ENCODE measurements at places on chromosomes 5 and 9.
A peak's percentile ranks its signal among the peaks of the same experiment; 100 is the strongest.

DNA sequence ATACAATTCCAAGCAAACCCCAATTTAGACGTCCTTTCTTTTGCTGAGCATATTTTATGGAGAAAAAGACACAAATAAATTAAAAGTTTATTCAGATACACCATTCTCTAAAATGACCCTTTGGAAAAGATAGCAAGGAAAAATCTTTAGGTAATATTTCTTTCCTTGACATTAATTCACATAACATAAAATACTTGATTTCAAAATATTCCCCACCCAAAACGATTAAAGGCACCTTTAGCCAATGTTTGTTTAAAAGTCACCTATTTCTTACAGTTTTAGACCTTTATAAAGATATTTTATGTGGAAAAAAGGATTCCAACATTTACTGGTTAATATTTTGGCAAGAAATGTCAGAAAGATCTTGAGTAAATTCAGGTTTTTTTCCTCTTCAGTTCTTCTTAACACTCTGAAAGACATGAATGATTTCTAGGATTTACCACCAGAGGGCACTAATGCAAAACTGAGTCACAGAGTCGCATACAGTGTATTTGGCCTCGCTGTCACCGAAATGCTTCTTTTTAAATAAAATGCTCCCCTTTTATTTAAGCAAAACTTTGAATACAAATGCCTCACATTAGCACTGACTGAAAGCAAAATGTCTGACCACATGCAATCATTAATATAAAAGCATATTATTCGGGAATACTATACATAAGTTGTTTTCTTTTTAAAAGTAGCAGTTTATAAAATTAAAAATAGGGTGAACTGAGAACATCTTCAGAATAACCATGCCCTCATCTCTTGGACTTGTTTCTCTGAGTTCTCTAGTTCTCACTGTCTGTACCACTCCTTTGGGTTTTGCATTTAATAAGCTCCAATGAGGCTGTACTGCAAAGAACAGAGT is 122.5 kb downstream of the SLC1A3 start:
- peak; percentile 49 for DNase-seq

DNA sequence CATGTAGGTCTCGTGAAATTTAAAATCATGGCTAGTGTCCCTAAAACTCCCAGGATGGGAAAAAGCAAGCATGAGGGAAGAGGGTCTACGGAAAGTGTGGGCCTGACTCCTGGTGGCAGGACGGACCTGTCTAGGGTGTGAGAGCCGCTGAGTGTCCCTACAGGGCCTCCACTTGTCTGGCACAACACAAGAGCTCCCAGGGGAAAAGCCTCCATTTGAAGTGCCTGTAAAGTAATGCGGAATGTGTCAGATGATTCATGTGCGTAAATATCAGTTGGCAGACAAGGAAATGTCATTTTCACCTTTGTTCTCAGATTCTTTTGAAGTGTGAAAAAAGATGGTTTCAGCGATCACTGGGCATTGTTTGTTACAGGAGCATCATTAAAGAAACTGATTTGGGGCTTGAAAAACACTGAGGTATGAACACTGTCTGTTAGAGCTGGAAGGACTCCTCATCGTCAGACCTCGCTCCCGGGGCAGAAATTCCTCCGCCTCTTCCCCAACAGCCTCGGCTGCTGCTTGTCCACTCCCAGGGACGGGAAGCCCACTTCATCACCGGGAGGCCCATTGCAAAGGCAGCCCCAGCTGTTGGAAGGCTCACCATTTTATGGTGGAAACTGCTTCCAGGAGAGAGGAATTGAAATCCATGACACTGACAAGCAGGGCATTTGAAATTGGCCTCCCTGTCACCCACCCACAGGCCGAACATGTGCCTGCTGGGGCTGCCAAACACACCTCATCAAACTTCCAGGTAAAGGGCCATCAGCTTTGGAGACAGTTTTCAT is 240.8 kb downstream of the FSTL4 start:
- no peak for DNase-seq

DNA sequence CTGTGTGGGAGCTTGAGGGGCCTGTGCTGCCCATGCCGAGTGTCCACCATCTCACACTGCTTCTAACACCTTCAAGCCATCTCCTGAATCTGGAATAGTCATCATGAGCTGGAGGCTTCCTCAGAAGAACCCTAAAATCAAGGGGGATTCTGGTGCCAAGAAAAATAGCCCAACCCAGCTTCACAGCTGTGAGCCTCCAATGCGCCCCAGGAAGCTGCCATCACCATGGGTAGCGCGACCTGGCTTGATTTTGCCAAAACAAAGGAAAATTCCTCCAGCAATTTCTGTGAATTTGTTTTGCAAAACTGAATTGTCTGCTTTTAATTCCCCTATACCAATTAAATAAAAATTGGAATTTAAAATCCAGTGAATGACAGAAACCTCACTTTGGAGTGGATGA is 6.2 kb upstream of the TIFAB start:
- no peak for DNase-seq

GRCh38 chr9:104786293-104786692 is 22.4 kb downstream of the NIPSNAP3B start:
- DNase-seq = no peak

DNA sequence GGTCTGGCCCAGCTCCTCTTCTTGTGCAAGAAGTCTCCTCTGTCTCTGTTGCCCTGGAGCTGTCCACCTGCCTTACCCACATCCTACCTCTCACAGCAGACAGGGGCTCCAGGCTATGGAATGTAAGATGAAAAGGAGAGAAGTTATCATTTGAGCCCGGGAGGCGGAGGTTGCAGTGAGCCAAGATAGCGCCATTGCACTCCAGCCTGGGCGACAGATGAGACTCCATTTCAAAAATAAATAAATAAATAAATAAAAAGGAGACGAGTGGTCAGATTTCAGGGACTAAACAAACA is 37.5 kb upstream of the DENND4C start:
- no peak for DNase-seq

DNA sequence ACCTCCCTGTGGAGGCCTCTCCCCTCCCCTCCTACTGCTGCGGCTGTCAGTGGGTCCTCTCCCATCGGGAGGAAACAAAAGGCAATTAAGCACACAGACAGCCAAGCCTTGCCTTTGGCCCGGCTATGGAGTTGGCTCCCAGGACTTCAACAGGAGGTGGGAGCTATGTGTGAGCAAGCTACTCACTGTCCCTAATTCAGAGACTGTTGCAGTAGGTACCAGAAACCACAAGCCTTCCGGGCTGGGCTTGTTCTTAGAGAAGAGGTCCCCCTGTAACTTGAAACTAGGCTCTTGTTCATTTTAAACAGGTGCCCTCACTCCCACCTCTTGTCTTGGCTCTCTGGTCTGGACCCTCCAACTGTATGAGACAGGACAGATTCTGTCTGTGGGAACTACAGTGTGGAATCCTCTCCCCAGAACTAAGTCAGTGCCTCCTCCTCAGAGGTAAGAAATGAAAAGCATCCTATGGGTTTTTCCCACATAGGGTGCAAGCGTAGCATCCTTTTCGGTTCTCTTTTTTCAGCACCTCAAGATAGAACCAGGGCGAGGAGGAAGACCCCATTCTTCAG is 561.1 kb downstream of the EBF1 start:
- DNase-seq = no peak

GRCh38 chr5:105573575-105573974 is 2011.0 kb upstream of the NUDT12 start:
- no peak for DNase-seq

DNA sequence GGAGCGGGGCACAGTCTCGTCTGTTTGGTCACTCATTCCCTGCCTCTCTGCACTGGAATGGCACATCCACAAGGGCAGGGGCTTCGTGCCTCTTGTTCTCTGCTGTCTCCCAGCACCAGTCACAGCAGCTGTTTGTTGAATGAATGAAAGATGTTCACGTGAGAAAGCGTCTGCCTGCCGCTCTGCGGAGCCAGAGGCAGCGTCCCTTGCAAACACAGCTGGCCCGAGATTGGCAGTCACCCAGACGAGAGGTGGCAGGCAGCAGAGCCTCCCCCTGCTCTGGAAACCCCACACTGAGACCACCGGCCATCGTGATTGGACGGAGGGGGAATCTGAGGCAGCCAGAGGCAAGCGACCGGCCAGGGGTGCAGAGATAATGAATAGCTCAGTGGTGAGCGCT is 6.0 kb upstream of the FAM163B start:
- DNase-seq = no peak

- DNase-seq = no peak
Observed at GRCh38 chr9:119020730-119021333, 348.4 kb downstream of the BRINP1 start.

DNA sequence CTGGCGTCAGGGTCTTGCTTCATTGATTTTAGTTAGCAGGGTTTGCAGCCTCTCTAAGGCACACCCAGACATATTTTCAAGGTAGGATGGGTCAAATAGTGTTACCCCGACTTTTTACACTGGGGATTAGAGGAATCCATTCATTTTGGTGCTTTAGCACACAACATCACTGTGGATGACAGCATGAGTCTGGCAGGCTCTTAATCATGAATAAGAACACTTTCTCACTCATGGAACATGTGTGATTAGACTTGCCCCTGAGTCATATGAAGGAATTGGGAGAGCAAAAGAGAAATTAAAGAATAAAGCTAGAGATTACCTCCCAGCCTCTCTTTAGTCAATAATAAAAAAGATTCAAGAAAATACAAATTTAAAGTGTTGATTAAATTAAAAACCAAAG is 175.6 kb downstream of the SEMA5A start:
- no peak for DNase-seq

GRCh38 chr5:181260720-181261319 is at the start of gene TRIM52:
TRIM52 (minus strand) TSS chr5:181261143; CDS start chr5:181260813, 330 bp downstream.
- DNase-seq = peak; percentile 72

DNA sequence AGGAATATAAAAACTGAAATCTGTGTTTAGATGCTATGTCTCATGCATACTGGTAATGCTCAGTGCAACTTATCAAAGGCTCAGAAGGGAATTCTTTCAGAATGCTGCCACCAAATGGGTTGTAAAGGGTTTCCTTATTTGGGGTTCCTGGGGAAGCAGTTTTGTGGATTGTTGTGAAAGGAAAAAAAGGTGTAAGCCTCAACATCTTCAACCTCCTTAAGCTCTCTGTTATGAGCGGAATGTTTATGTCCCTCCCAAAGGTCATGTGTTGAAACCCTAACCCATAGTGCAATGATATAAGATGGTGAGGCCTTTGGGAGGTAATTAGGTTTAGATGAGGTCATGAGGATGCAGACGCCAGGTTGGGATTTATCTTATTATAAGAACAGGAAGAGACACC is 41.6 kb downstream of the GNA14 start:
- DNase-seq = no peak

- DNase-seq = no peak
Observed at GRCh38 chr5:137073189-137073588, 425.9 kb downstream of the SPOCK1 start.

DNA sequence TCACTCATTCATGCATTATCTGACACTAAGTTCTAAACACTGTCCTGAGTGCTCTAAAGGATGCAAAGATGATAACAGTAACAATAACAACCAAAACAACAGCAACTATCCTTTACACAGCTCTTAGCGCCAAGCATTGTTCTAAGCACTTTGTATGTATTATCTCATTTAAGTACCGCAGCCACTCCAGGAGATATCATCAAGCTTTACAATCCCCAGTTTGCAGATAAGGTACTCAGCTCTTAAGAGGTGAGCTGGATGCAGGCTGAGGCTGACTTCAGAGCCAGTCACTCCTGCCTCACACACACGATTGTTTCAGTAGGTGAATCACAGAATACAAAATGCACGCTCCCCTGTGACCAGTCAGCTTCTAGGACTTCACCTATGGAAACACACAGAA is 141.8 kb downstream of the PAX5 start:
- DNase-seq = no peak

DNA sequence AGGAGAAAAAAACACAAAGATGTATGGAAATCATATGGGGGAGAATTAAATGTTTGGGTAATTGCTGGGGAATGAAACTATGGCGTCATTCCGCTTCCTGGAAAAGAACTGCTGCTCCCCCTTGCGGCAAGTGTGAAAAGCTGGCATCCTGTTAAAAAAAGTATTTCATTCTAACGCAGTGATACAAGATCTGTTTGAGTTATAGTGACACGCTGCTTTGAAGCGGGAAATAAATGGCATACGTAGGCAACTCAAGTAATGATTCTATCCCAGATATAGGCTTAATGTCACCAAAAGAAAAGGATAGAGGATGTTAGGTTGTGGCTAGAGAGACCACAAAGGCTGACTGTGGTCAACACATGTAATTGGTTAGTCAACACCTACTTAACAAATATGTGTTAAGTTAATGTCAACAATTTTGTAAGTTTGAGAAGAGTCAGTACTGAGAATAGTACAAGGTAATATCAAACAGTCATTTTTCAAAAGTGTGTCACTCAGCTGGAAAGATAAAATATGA is 70.2 kb upstream of the ALDH1A1 start:
- DNase-seq = peak; percentile 25

DNA sequence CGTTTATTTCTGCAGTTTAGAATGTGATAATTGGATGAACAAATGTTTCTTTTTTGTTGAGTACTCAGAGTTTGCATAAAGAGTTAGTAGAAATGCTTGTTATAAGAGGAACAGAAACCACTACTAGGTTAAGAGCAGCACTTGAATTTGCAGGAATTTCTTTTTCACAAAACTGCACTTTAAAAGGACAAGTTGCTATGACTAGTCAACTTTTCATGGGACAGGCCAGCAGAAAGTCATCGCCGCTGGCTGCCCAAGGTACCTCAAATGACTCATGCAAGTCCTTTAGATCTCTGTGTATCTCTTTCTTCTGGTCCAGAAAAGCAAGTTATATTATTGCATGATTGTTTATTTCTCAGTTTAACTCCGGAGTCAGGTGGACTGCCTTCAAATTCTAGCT is 97.3 kb upstream of the HMHB1 start:
- no peak for DNase-seq

DNA sequence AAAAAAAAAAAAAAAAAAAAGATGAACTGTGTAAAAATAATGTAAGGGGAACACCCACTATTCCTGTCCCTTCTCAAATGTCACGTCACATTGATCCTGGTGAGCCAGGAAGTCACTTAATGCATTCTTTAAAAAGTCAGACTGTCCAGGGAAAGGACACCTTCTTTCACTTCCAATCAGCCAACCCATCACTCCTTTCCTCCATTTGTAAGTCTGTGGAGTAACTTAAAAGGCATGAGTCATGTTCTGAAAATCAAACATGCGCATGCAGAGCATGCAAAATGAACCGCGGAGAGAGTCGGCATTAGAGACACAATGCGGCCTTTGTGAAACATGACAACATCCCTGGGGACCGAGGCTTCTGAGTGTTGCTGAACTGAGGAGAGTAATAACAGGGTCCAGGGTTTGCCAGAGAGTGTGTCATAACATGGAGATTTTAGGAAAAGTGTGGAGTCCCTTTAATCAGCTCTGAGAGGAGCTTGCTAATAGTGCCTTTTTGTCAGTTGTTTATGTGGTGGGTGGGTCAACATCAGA is 77.6 kb upstream of the SEMA6A start:
- peak; percentile 44 for DNase-seq

GRCh38 chr9:89431930-89432725 is 65.8 kb downstream of the SEMA4D start:
- DNase-seq = no peak

Measured in fibroblast of skin of left quadriceps (primary cell).